ENCODE measurements at places on chromosomes 3 and 15.

GRCh38 chr3:57948080-57948671, 60.0 kb upstream of the FLNB start:
- no peak for DNase-seq

DNA sequence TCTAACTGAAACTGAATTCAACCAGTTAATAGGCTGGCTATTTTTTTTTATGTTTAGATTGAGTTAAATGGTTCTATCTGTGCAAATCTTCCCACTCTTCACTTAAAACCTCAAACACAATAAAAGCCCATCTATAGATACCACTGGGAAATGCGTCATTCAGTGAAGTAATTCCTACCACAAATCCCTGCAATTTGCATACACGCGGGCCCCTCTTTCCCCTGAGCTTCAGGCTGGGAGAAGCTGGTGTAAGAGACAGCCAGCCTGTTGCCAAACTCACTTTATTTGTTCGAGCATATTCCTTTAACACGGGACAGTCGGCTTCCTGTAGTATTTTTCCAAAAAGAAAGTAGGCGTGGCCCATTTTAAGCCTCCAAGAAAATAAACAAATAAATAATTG, 26.0 kb upstream of the MCTP2 start:
- DNase-seq: no peak

DNA sequence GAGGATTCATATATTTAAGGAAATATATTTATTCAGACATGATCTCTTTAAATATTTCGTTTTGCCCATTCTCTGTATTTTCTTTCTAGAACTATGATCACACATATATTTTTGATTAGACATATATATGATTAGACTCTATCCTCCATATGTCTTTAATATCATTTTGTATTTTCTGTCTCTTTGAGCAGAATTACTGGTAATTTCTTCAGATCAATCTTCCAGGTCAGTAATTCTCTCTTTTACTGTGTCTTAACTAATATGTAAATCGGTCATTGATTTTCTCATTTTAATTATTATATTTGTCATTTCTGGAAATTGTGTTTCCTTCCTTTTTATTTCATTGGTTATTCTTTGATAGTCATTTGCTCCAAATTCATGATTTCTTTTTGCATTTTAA, 586.2 kb downstream of the NR2F2 start:
- no peak for DNase-seq

GRCh38 chr15:73885954-73886700, 12.8 kb downstream of the TBC1D21 start:
- DNase-seq: no peak

GRCh38 chr3:132432639-132433038, 15.3 kb downstream of the DNAJC13 start:
- no peak for DNase-seq
